ENCODE measurements at places on chromosomes 5 and 9.
A peak's percentile ranks its signal among the peaks of the same experiment; 100 is the strongest.

- no peak for DNase-seq
Observed at GRCh38 chr5:145588113-145588512, 247.0 kb downstream of the PRELID2 start.

GRCh38 chr9:88745276-88746001 lies 210.5 kb downstream of the NXNL2 start:
- DNase-seq = no peak

DNA sequence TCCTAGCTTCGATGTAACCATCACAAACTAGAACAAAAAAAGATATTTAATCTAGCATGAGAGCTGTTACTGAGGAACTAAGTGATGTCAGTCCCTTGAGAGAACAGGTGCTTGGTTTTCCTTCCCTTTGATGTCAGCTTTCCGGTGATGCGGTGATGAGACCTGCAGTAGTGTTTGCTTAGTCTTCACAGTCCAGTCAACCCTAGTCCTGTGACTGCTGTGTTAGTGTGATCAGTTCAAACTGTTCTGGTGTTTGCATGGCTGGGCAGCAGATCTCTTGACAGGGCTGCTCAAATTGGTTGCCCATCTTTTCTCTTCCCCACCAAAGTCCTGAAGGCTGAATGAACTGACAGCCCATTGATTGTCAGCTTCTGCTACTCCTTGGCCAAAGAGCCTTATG lies 608.6 kb upstream of the DAB2 start:
- no peak for DNase-seq

- DNase-seq = no peak
Observed at GRCh38 chr5:86232246-86232645, 385.5 kb upstream of the COX7C start.

DNA sequence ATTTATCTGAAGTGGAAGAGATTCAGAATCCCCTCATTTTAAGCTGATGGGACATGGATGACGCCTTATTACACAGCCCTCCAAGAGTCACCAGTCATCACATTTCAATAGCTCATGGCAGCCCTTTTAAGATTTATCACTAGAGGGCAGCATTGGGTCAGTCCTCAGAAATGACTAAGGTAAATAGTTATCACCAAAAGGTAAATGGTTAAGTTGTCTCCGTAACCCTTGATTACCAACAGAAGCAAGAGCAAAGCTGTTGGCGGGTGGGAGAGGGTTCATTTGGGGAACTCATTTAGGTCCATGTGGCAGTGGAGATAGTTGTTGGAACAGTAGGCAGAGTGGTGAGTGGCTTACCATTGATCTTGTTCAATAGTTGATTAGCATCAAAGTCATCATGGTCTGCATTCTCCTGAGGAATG lies 12.0 kb upstream of the C9 start:
- DNase-seq = peak; percentile 45

DNA sequence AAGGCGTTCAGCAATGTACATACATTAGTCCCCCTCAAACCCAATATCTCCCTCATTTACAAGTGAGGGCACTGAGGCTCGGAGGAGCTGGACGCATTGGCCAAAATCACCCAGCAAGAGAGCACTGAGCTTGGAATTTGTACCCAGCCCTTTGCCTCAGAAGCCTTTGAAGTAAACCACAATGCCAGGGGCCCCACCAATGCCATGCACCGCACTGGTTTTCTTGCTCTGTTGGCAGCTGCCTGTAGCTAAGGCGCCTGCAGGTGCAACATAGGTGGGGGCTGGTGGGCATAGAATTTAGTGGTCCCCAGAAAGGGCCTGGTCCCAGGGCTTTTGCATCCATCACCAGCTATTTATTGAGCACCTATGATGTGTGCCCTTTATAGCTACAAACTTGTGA lies 37.3 kb upstream of the FUBP3 start:
- no peak for DNase-seq

- DNase-seq = no peak
Observed at GRCh38 chr5:177372910-177373309, 11.3 kb upstream of the SLC34A1 start.

DNA sequence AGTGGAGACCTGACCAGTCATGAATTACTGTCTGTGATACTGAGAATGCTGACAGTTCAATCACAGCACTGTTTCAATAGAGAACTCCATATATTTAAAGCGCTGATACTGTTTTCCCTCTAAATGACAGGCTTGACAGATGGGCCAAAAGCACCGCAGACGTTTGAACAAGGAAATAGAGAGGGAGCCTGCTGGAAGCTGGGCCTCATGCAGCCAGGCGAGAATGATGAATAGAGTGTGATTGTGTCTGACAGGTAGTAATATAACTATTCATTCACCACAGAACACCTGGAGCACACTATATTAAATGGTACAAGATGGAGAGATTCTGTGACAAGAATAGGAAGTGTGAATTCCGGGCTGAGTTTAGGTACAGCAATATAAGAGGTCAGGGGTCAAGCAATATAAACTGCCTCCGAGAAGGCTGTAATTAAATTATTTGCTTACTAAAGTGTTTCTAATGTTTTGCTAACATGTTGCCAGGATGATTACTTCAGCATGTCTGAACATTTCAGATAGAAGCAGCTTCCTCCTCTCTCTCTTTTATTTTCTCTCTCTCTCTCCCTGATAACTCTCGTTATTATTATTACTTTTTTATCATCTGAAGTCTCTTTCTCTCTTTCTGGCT lies 297.7 kb downstream of the CSNK1G3 start:
- no peak for DNase-seq

GRCh38 chr5:77832938-77833337 lies 56.8 kb upstream of the TBCA start:
- no peak for DNase-seq

DNA sequence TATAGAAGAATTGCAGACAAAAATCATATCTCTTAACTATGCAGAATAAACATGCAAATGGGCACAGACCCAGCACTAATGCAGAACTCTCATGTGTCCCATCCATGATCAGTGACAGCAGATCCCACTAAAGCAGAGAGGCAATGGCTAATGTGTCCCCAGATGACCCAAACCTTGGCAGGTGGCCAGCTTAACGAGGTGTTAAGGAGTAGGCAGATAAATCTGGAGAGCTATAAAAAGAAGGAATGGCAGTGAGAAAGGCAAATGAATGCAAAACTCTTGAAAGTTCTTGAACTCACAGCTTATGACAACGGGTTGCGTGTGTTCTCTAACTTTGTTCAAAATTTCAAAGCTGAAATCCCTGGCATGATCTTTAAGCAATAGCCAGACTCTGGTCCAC lies 265.4 kb downstream of the RASEF start:
- no peak for DNase-seq

DNA sequence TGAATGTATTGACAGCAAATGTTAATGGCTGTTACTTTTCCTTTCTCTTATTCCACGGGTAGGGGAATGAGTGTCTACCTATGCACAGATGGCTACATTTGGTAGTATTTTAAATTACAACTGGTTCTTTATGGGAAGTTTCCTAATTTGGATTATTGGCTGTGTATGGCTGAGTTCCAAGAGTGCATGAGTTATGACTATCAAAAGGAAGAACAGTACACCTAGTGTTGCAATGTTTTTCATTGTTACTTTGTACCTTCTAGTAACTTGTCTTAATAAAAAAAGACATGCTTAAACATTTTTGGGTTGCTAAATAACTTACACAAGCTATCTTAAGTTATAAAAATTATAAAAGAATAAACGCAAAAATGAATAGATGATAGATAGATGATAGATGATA lies 35.8 kb upstream of the MAMDC2 start:
- no peak for DNase-seq

GRCh38 chr9:108671176-108671575 lies 184.6 kb downstream of the ACTL7B start:
- no peak for DNase-seq

DNA sequence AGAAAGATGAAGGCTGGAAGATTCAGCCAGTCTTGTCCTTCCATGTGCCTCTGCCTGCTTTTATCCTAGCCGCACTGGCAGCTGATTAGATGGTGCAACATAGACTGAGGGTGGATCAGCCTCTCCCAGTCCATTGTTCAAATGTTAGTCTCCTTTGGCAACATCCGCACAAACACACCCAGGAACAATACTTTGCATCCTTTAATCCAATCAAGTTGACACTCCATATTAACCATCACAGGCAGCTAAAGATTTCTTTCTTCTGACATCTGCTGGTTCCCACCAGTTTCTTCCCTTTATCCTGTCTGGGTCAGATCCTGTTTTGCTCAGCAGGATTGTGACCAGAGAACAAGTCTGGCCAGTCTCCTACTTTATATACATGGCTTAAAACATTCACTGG lies 276.5 kb upstream of the TYRP1 start:
- DNase-seq = no peak

GRCh38 chr5:119878712-119879111 lies 249.4 kb downstream of the FAM170A start:
- DNase-seq = no peak

DNA sequence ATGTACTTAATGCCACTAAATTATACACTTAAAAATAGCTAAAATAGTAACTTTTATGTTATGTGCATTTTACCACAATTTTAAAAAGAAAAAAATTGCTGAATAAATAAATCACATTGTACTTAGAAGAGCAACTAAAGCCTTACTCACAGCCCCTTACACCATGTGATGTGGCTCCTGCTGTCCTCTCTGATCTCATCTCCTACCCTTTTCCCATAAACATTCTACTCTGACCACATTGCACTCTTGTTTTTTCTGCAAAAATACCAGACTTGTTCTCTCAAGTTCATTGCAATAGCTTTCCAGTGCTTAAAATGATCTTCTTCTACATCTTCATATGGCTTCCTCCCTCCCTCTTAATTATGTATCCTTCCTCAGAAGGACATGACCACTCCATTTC lies 268.4 kb downstream of the ELAVL2 start:
- DNase-seq = no peak

GRCh38 chr9:87445646-87446045 lies 52.0 kb upstream of the DAPK1 start:
- peak; percentile 6 for DNase-seq

DNA sequence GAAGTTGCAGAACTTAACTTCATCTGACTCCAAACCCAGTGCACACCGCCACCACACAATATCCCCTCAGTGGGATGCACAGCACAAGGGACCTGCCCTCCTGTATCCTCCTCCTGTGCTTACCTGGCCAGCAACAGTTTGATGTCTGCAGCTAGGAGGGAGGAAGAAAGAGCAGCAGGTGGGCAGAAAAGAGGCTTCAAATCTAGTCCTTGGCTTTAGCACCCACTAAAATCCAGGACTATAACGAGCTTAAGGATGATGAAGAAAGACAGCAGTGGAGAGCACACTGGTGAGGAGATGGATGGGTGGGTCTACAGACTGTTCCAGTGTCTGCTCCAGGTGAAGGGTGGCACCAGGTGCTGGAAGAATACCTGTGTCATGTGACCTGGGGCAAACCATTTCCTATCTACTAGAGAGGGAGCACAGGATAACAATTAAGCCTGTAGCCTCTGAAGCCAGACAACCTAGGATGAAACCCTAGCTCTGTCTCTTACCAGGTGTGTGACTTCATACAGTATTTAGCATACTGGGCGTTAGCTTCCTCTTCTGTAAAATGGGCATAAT lies 100.0 kb downstream of the SH3TC2 start:
- DNase-seq = no peak

GRCh38 chr5:6453937-6454560 lies 5.4 kb downstream of the UBE2QL1 start:
- DNase-seq = no peak

- no peak for DNase-seq
Observed at GRCh38 chr5:87732875-87733768, 320.4 kb upstream of the CCNH start.

- DNase-seq = no peak
Observed at GRCh38 chr5:127133071-127133470, 59.8 kb upstream of the C5orf63 start.

DNA sequence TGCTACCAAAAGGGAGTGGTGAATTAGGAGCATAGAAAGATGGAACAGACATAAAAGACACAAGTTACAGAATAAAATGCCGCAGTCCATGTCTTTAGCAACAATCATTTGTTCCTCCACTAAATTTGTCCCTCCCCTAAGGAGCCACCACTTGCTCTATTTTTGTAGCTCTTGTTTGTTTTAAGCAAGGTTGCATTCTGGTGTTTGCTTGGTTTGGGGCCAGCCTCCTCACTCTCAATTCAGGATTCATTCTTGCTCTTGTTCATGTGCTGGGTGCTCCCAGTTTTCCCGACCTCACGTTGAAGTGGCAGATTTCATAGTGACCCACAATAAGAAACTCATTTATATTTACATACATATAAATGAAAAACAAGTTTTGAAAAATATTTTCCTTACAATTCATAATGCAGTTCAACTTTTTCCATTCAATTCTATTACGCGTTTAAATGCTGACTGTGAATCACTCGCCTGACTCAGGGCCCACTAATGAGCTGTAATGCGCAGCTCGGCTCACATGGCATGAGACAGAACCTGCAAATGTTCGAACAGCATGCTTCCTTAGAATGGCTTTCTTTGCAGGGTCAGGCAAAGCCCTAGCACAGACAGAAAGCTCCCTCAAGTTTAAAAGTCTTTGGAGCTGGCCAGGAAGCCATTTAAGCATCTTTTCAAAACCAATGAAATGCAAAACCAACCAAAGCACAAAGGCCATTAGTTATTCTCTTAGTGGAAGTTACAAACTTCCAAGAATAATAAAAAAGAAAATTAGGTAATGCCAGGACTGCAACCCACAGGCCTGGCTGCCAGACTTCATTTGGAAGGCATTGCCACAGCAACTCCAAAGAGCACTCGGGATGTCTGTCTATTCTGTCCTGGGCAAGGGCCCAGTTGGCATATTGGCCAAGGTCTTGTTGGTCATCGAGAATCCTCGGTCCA lies 41.7 kb downstream of the RETREG1 start:
- DNase-seq = no peak
